ENCODE measurements at places on chromosomes 2 and 18.

- DNase-seq, result no peak
- no peaks in the 10 kb centered on the region for H3K27me3 ChIP-seq
- no peak overlapping the region for H3K27ac ChIP-seq
- H3K4me3 ChIP-seq, result no peak overlapping the region
Measured at GRCh38 chr2:187543488-187543887, 10.7 kb downstream of the TFPI start.

GRCh38 chr2:152499331-152499816 lies 164.4 kb downstream of the FMNL2 start:
- no peak overlapping the region for H3K4me3 ChIP-seq
- DNase-seq, result no peak
- H3K36me3 ChIP-seq, result no peaks in the 10 kb centered on the region
- H3K27me3 ChIP-seq, result no peaks in the 10 kb centered on the region
- H3K27ac ChIP-seq, result no peak overlapping the region

DNA sequence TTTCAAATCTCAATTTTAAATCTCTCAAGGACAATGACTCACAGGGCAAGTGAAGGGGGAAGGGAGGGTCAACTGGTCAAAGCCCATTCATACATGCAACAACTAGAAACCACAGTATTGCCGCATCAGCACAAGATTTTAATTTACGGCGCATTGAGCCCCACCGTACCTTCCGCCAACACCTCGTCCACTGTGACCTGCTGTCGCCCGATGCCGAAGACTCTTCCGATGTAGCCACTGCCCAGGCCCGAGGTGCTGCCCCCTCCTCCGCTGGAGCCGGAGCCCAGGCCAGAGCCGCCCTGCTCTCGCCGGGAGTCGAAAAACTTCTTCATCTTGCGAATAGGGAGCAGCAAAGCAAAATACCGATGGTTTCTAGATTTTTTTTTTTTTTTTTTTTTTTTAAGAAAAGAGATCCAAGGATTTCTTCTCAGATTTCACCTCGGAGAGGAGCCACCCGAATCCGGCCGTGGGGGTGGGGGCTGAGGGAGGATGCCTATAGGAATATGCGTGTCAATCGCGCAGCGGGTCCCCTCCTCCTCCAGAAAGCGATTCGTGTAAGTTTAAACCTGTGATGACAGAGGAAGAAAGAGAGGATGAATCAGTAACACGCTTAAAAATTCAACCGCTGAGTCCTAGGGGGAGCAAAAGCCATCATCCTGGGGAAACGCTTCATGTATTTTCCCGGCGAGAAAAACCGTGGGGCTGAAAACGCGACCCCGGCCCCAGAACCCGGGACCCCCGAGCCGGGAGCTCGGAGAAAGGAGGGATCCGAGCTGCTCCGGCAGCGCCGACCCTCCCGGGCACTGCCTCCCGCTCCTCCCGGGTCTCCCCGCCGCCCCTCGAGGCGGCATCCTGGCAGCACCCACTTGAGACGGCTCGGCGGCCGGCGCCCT lies 584 bp downstream of the AAK1 start:
- H3K4me3 ChIP-seq, result peak overlapping the region; percentile 85
- H3K36me3 ChIP-seq, result peaks cover 17% of the 10 kb centered on the region
- H3K4me1 ChIP-seq, result peaks cover 56% of the 10 kb centered on the region
- DNase-seq, result no peak
- peak overlapping the region; percentile 62 for H3K27ac ChIP-seq
- no peaks in the 10 kb centered on the region for H3K27me3 ChIP-seq

DNA sequence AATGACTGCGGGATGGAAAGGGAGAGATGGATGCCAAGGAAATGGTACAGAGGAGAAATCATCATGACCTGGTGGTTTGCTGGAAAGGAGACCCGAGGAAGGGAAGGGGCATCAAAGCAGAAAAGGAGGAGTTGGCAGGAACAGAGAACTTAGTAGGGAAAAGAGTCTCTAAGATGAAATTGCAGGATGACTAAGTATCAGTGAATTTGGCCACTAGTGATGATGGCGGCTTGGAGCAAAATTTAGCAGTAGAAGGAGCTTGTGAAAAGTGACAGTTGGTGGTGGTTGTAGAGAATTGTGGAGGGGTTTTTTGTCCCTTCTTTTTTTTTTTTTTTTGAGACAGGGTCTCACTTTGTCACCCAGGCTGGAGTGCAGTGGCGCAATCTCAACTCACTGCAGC lies 10.1 kb downstream of the METAP1D start:
- no peak overlapping the region for H3K4me3 ChIP-seq
- H3K27ac ChIP-seq, result no peak overlapping the region
- peaks cover 6% of the 10 kb centered on the region for H3K4me1 ChIP-seq
- H3K27me3 ChIP-seq, result no peaks in the 10 kb centered on the region

- peaks cover 10% of the 10 kb centered on the region for H3K4me1 ChIP-seq
- H3K4me3 ChIP-seq, result no peak overlapping the region
- no peaks in the 10 kb centered on the region for H3K36me3 ChIP-seq
- peak; percentile 27 for DNase-seq
- peaks cover 21% of the 10 kb centered on the region for H3K27me3 ChIP-seq
- no peak overlapping the region for H3K27ac ChIP-seq
Measured at GRCh38 chr2:38039121-38039910, 36.6 kb downstream of the CYP1B1 start.

DNA sequence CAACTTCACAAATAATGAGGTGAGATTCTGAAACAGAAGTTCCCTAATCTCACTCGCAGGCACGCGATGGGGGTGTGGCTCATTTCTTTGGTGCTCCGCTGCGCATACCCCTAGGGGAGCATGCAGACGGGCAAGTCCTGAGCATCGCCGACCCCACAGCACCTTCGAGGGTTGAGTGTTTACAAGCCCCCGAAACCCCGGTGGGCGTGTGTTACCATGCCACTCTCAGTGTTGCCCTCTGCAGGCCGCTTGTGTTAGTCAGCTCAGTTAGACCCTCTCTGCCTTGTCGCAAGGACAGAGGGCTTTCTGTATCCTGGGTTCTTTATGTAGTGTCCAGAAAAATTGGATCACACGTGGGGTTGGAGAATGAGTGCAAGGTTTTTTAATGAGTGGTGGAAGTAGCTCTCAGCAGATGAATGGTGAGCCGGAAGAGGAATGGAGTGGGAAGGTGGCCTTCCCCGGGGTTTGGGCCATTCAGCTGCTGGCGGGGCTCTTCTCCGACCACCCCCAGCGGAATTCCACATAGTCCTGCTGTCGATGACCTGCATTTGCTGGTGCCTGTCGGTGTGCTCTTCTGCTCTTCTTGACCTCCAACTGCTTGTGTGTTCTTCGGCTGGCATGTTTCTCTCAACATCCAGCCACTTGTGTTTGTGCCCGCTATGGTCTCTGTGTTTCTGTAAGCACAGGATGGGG lies 191.3 kb downstream of the RPRM start:
- no peak overlapping the region for H3K27ac ChIP-seq
- no peak for DNase-seq
- no peaks in the 10 kb centered on the region for H3K27me3 ChIP-seq
- no peaks in the 10 kb centered on the region for H3K36me3 ChIP-seq
- H3K4me3 ChIP-seq, result no peak overlapping the region

DNA sequence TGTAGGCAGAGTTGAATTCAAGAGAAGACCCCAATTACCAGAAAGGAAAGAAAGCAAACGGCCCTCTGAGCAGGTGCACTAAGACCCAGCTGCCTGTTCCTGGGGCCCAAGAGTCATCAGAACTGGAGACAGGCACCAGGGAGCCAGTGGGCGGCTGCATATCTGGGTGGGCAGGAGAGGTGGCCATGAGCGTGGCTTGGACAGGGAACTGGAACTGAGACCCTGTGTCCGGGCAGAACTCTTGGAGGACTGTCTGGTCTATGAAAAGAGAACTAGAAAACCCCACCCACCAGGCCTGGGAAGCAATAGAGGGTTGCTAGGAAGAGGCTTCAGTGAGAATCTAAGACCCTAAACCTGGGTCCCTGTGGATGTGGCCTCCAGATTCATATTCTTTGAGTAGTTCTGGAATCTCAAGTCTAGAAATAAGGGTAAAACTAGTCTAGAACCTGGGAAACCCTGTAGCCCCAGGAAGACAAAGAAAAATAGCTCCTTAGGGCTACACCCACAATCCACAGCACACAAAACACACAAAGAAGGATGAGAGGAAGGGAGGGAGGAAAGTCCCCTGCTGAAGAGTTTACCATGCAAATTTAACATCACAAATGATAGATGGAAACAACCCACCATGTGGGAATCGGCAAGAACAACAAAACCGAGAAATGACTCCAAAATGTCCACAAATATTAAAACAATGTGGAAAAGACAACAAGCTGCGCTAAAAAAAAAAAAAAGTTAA lies 147.0 kb downstream of the HDAC4 start:
- peaks cover 43% of the 10 kb centered on the region for H3K4me1 ChIP-seq
- H3K27me3 ChIP-seq, result no peaks in the 10 kb centered on the region
- DNase-seq, result no peak
- H3K4me3 ChIP-seq, result no peak overlapping the region

DNA sequence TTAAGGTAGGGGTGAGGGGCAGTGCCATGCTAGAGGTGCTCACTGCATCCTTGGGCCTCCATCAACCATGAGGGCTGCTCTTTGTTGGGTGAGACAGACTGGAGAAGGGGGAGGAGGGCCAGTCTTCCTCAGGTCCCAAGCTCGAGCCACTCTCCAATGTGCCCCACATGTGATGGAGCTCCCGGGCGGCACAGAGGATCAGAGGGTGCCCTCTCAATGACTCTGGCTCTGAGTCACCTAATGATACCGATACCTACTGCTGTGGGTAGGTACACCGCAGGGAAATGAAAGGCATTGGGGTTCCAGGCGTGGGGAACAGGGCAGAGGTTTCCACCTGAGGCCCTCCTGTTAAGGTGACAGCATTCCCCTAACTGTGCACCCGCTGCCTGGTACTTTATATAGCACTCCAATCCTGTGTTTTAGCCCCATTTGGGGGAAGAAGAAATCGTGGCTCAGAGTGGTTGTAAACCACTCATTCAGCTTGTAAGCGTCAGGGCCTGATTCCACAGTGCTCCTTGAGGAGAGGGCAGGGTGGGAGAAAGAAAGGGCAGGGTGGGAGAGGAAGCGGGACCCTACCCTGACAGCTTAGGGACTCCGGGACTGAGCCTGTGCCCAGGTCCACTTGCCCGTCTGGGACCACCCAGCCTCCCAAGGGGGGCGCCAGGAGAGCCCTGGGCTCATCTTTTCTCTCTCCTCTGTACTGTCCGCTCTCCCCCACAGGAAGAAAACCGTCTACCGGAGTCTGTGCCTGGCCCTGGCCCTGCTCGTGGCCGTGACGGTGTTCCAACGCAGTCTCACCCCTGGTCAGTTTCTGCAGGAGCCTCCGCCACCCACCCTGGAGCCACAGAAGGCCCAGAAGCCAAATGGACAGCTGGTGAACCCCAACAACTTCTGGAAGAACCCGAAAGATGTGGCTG lies 1.8 kb downstream of the B3GNT7 start:
- H3K36me3 ChIP-seq, result no peaks in the 10 kb centered on the region
- peaks cover 31% of the 10 kb centered on the region for H3K27me3 ChIP-seq
- H3K4me3 ChIP-seq, result no peak overlapping the region
- no peak for DNase-seq

DNA sequence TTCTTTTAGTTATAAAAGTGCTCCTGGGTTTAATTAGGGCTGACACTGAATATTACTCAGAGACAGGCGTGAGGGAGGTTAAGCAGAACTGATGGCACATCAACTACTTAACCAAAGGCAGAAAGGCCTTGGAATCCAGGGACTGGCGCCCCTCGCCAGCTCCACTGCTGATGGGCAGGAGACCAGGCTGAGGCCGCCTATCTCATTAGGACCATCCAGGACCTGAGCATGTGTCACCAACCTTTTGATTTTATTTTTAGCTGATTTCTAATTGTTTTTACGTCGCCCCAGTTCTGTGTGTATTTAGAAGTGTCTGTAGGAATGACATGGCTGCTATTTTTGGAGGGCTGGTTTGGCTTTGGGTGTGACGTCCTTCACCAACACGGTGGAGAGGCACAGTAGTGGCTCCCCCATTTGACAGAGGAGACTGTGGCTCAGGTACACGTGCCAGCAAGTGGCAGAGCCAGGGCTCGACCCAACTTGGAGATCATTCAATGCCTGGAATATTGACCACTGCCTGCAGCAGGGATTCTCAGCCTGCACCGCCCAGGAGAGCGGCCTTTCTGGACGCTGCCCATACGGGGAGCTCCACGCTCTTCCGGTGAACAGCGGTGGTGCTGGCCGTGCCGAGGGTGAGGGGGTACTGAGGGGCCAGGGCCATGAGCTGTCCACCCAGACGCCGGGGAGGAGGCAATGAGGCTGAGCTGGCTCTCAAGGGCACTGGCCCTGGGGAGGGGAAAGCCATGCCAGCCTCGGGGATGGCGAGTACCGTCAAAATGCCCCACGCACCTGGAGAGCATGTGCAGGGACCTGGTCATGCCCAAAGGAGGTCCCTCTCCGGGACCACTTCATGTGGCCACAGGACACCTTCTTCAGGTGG lies 205.7 kb downstream of the ASB1 start:
- H3K4me3 ChIP-seq, result no peak overlapping the region
- no peak for DNase-seq
- no peak overlapping the region for H3K27ac ChIP-seq
- H3K36me3 ChIP-seq, result no peaks in the 10 kb centered on the region
- H3K27me3 ChIP-seq, result peaks cover 4% of the 10 kb centered on the region

- no peaks in the 10 kb centered on the region for H3K27me3 ChIP-seq
- peak within 1 kb of the TSS; percentile 91 for H3K4me3 ChIP-seq
- H3K36me3 ChIP-seq, result no peaks in the 10 kb centered on the region
- H3K27ac ChIP-seq, result peak within 1 kb of the TSS; percentile 79
Measured at GRCh38 chr2:84880645-84881521, at the start of gene TRABD2A. Gene TRABD2A, minus strand, starts transcription at chr2:84881084. Its CDS starts 45 bp downstream, at chr2:84881039.

GRCh38 chr2:232088771-232089170 lies 127.3 kb downstream of the DIS3L2 start:
- no peaks in the 10 kb centered on the region for H3K27me3 ChIP-seq
- no peaks in the 10 kb centered on the region for H3K4me1 ChIP-seq
- H3K4me3 ChIP-seq, result no peak overlapping the region

DNA sequence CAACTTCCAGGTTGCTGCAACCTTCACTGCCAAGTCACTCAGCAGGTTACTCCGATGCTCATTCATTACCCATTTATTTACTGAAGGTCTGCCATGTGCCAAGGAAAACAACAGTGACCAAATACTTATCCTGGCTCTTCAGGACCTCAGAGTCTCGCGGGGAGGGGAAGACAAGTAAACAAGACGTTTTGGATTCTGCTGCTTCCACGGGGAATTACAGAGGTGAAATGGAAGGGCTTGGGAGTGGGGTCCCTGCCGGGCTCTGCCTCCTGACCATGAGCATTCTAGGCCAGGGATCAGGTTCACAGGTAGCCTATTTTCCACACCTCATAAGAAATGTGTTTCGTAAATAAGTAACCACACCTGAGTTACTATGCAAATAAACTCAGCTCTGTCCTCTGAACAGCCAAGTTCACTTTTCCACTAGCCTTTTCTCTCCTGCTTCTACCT lies 68.1 kb downstream of the CLHC1 start:
- no peaks in the 10 kb centered on the region for H3K4me1 ChIP-seq
- no peaks in the 10 kb centered on the region for H3K36me3 ChIP-seq
- H3K4me3 ChIP-seq, result no peak overlapping the region
- H3K27ac ChIP-seq, result no peak overlapping the region
- no peaks in the 10 kb centered on the region for H3K27me3 ChIP-seq

- H3K27ac ChIP-seq, result no peak overlapping the region
- no peaks in the 10 kb centered on the region for H3K4me1 ChIP-seq
- DNase-seq, result no peak
- no peaks in the 10 kb centered on the region for H3K27me3 ChIP-seq
- H3K36me3 ChIP-seq, result no peaks in the 10 kb centered on the region
Measured at GRCh38 chr2:241372361-241372992, 16.4 kb downstream of the FARP2 start.

GRCh38 chr2:154557906-154558305 lies 140.6 kb upstream of the KCNJ3 start:
- no peaks in the 10 kb centered on the region for H3K4me1 ChIP-seq
- H3K4me3 ChIP-seq, result no peak overlapping the region
- H3K36me3 ChIP-seq, result no peaks in the 10 kb centered on the region
- H3K27ac ChIP-seq, result no peak overlapping the region
- DNase-seq, result no peak

- no peaks in the 10 kb centered on the region for H3K4me1 ChIP-seq
- no peaks in the 10 kb centered on the region for H3K36me3 ChIP-seq
- H3K27me3 ChIP-seq, result peaks cover 19% of the 10 kb centered on the region
- DNase-seq, result no peak
- no peak overlapping the region for H3K27ac ChIP-seq
- H3K4me3 ChIP-seq, result no peak overlapping the region
Measured at GRCh38 chr2:78993518-78994148, 31.9 kb upstream of the REG3G start.

Measured in CD4-positive, alpha-beta T cell (primary cell).